CD4-positive, alpha-beta T cell (primary cell): ENCODE measurements at places on chromosomes 11 and 22. TPM values are rescaled to one million over a fixed set of nuclear protein-coding genes. Genes with fewer than 3 reads are reported as not detected.
A peak's percentile ranks its signal among the peaks of the same experiment; 100 is the strongest.

- DNase-seq, result no peak
Observed at GRCh38 chr22:27993774-27994350, 74.8 kb upstream of the PITPNB start.

The OLFML1 gene
- not detected for total RNA-seq

The LGR4 gene
- 0.69 TPM for total RNA-seq

DNA sequence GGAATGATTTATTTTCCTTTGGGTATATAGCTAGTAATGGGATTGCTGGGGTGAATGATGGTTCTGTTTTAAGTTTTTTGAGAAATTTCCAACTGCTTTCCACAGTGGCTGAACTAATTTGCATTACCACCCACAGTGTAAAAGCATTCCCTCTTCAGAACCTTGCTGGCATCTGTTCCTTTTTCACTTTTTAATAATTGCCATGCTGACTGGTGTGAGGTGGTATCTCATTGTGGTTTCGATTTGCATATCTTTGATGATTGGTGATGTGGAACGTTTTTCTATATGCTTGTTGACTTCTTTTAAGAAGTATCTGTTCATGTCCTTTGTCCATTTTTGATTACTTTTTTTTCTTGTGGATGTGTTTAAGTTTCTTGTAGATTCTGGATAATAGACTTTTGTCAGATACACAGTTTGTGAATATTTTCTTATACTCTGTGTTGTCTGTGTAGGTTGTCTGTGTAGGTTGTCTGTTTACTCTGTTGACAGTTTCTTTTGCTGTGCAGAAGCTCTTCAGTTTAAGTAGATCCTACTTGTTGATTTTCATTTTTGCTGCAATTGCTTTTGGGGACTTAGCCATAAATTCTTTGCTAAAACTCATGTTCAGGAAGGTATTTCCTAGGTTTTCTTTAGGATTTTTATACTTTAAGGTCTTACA is 291.8 kb upstream of the DDI1 start:
- DNase-seq, result no peak

GRCh38 chr22:19043121-19044085 is 78.8 kb downstream of the DGCR2 start:
- no peak for DNase-seq

- no peak for DNase-seq
Observed at GRCh38 chr11:114442536-114442935, 3.3 kb downstream of the REXO2 start.

GRCh38 chr22:19419464-19420178 is 11.9 kb downstream of the HIRA start:
- DNase-seq, result peak; percentile 82

DNA sequence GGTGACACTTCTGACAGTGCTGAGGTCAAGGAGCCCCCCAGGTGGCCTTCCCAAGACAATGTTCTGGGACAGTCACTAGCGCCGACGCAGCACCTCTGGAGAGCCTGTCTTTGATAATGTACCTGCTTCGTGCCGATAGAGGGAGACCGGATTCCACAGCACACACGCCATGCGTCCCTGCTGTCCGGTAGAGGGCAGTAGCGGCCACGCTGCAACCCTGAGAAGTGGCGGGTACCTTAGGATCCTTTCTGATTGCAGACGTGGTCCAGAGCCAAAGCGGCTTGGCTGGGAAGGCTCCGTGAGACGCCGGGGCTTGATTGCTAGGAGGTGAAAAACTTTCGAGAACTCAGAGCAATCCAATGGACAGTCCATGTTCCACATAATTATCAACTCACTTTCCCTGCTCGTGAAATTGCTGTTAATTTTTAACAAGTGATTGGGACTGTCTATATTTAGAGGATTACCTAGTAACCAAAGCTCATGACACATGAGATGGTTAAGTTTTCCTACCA is 11.4 kb upstream of the BARX2 start:
- DNase-seq, result peak; percentile 85

DNA sequence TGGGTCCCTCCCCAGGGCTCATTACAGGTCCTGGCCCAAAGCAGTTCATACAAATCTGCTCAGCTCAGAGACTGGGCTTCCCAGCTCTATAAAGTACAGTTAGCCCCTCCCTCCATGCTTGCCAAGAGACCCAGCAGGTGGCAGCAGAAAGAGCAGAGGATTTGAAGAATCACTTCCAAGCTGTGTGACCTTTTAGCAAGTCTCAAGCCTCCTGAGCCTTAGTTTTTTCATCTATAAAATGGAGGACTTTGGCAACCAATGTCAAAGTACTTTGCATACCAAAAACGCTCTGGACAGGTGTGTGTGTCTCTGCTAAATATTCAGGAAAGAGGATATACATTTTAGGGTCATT is 26.6 kb downstream of the RELT start:
- no peak for DNase-seq
